ENCODE measurements at places on chromosomes 5 and 9.

DNA sequence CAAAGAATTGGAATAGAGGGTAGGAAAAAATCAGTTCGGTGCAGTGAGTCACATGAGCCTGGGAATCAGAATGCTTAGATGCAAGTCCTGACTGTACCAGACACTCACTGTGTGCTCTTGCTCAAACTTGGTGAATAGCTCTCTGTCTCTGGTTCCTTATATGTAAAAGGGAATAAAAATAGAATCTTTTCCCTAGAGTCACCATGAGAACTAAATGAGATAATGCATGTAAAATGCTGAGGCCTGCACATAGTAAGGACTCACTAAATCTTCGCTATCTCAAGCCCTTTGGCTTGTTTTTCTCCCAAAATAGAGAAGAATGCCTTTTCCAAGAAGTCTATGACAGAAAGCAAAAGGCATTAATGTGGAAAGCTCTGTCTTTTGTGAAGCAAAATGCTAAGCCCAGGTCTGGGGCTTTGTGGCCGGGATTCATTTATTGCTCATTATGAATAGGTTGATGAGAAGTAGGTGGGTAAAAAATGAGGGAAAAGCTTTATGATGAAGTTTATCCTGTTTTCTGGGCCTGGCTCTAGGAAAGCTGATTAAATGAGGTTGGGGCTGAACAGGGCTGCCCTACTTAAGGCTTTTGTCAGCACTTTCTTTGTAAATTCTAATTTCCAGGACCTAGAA, 483.3 kb downstream of the DMAC1 start:
- peak; percentile 96 for DNase-seq

- no peak for DNase-seq
Measured at GRCh38 chr5:58722160-58722559, 139.3 kb downstream of the RAB3C start.

GRCh38 chr5:117204926-117205869, 630.6 kb upstream of the SEMA6A start:
- no peak for DNase-seq

GRCh38 chr5:57402348-57402747, 80.3 kb downstream of the ACTBL2 start:
- DNase-seq: no peak

DNA sequence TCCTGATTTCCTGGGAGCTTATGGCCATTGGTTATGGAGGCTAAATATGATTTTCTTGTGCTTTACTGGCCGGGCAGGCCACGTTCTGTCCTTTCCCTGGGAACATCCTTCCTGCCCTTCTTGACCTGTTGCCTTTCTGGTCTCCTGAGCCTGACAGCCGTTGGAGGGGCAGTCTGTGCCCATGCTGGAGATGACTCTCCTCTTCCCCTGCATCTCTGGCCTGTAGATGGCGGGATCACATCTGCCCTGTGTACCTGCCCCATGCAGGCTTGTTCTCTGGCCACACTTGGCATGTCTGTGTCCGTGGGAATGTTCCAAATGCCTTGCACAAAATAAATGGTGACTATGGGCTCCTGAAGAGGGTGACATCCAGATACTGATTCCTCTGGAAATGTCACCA, 253.1 kb upstream of the IRX4 start:
- no peak for DNase-seq

- peak; percentile 49 for DNase-seq
Measured at GRCh38 chr5:144205141-144205551, 34.5 kb downstream of the KCTD16 start.

DNA sequence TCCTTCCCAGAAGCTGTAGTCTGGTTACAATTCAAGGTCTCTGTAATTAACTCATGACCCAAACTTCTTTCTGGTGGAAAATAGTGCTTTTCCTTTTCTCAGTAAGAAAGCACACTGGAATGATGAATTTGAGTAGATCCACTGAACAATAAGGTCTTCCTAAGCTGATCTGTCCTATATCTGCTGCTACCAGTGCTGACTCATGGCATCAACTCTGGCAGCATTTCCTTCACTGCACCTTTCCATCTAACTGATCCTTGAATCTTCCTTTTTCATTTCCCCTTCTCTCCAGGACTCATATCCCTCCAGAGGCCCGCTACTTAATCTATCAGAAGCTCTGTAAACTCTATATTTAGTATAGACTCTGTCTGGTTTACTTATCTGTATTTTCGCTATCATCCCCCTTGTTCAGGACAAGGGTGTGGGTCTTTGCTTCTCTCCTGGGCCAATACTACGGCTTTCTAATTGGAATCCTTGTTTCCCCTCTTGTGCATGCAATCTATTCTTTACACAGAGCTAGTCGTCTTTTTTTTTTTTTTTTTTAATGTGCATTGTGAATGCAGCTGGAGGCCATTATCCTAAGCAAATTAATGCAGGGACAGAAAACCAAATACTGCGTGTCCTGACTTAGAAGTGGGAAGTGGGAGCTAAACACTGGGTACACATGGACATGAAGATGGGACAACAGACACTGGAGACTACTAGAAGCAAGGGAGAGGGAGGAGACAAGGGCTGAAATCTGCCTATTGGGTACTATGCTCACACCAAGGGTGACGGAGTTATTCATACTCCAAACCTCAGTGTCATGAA, 192.2 kb upstream of the RPS23 start:
- DNase-seq: no peak

DNA sequence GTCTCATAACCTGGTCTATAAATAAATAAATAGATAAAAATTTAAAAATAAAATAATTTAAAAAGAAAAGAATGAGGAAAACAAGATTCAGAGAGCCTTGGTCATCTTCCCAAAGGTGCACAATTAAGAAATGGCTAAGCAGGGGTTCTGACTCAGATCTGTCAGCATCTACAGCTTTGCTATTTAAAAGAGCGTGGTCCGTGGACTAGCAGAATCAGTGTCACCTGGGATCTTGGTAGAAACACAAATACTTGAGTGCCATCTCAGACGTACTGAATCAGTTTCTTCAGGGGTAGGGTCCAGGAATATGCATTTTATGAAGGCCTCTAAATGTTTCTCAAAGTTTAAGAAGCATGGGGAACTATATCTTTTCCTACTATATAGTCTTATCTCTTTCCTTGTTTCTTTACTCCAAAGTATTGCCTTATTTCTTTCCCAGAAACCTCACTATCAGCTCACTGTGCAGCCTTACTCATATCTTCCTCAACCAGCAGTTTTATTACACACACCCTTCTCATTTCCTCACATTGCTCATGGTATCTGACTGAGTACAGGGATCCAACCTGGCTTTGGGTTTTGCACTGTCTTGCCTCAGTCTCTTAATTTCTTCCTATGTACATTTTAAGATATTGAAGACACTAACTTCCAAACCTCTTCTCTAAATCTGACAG, 58.6 kb downstream of the TMC1 start:
- peak; percentile 53 for DNase-seq

- peak; percentile 85 for DNase-seq
Measured at GRCh38 chr5:84249918-84250630, 134.6 kb downstream of the EDIL3 start.

- peak; percentile 28 for DNase-seq
Measured at GRCh38 chr5:179906795-179907555, 722 bp downstream of the TBC1D9B start.

GRCh38 chr9:95055851-95056551, 261.5 kb downstream of the FANCC start:
- DNase-seq: peak; percentile 85

DNA sequence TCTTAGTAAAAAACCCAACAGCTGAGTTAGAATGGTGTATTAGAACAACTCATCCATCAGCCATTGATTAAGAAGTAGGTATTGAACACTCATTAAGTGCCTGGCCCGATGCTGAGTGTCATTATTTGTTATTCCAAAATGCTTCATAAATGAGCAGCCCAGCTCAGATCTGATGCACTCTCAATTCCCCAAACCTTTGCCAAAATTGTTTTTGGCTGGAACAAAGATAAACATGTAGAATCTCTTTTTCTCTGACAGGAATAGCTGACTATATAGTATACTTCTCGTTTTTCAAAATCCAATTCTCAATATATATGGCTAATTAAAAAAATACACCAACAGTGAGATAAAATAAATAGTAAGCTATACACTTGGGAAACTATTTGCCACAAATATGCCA, 20.0 kb upstream of the ANKRD55 start:
- no peak for DNase-seq

- no peak for DNase-seq
Measured at GRCh38 chr9:23467276-23467675, 358.8 kb downstream of the ELAVL2 start.
